Pancreas (tissue), 10 donors: ENCODE measurements at places on chromosomes 7 and 10. TPM values are rescaled to one million over a fixed set of nuclear protein-coding genes. Genes with fewer than 3 reads are reported as not detected.

Gene SLK
- 12.6 TPM for polyA plus RNA-seq

Gene SCIN
- polyA plus RNA-seq, result 3.3 TPM

Gene RBP4
- 31.5 TPM for polyA plus RNA-seq

Gene RNF148
- polyA plus RNA-seq, result 0.34 TPM

Gene NEUROD6
- polyA plus RNA-seq, result not detected

Gene TET1
- 0.12 TPM for polyA plus RNA-seq

Gene HOXA7
- polyA plus RNA-seq, result 0.15 TPM

Gene ZNF727
- polyA plus RNA-seq, result 0.34 TPM

Gene HOXA4
- polyA plus RNA-seq, result 2.4 TPM

Gene GPC2
- 0.68 TPM for polyA plus RNA-seq

Gene COL17A1
- polyA plus RNA-seq, result 0.99 TPM

Gene RET
- polyA plus RNA-seq, result 0.87 TPM

Gene NXPH1
- polyA plus RNA-seq, result not detected

Gene PDE6C
- not detected for polyA plus RNA-seq

Gene ANKRD61
- not detected for polyA plus RNA-seq

Gene HPSE2
- polyA plus RNA-seq, result 0.04 TPM

Gene C10orf105
- polyA plus RNA-seq, result 0.14 TPM

Gene ATP6V0A4
- polyA plus RNA-seq, result 0.11 TPM

Gene RBM20
- 2.7 TPM for polyA plus RNA-seq

Gene PIK3CG
- 0.30 TPM for polyA plus RNA-seq

Gene C10orf53
- polyA plus RNA-seq, result not detected

Gene CPA2
- 4,251 TPM for polyA plus RNA-seq

Gene CPA1
- polyA plus RNA-seq, result 12,124 TPM

Gene NRG3
- 0.19 TPM for polyA plus RNA-seq
